NCI-H146 (cell line): ENCODE measurements at places on chromosomes 4 and X.

- no peak for DNase-seq
Observed at GRCh38 chrX:110614596-110614995, 181.0 kb downstream of the CHRDL1 start.

GRCh38 chr4:8307121-8307520, 37.6 kb downstream of the HTRA3 start:
- DNase-seq: no peak

DNA sequence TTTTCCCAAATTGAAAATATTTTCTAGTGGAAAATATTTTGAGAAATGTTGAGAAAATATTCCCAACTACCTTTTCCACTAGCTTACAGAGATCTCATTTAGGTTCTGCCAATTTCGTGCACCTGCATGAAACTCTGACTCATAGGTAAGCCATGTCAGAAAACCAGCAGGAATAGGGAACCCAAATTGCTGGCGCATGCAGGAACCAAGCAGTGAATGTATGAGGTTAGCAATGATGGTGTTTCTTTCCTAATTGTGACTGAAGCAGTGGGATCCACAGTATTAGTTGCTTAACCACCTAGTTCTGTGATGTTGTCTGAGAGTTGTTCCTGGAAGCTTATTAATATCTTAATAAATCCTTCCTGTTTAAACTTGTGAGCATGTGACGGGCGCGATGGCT, 381.0 kb upstream of the TRAM1L1 start:
- DNase-seq: no peak

DNA sequence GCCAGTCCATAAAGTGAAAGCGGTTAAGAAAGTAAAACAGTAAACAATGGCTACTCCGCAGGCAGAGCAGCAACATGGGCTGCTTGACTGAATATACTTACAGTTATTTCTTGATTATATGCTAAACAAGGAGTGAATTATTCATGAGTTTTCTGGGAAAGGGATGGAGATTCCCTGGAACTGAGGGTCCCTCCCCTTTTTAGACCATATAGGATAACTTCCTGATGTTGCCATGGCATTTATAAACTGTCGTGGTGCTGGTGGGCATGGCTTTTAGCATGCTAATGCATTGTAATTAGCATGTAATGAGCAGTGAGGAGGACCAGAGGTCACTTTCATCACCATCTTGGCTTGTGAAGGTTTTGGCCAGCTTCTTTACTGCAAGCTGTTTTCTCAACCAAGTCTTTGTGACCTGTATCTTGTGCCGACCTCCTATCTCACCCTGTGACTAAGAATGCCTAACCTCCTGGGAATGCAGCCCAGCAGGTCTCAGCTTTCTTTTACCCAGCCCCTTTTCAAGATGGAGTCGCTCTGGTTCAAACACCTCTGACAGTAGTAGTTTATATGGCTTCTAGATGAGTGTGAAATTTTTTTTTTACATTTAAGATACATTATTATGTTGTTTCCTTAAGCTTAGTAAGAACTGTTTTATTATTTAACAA, 514.8 kb upstream of the TENM3 start:
- no peak for DNase-seq

DNA sequence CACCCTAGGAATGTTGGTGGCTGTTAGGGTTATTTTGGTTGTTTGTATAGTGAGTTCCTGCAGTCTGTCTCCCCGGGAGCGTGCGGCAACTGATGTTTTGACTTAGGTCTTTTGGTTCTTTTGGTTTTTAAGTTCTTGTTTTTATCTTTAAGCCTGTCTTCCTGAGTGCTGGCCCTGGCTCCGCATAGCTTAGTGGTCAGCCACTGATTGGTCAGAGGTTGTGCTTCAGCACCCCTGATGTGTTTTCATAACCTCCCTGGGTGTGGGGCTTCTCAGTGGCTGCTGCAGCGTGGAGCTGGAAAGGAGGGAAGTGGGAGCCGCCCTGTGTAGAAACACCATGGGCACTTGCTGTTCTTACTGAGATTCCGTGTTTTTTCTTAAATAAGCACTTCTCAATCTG, 5.1 kb downstream of the PIGG start:
- DNase-seq: no peak

GRCh38 chr4:113339430-113339813, 290.0 kb downstream of the ANK2 start:
- no peak for DNase-seq

DNA sequence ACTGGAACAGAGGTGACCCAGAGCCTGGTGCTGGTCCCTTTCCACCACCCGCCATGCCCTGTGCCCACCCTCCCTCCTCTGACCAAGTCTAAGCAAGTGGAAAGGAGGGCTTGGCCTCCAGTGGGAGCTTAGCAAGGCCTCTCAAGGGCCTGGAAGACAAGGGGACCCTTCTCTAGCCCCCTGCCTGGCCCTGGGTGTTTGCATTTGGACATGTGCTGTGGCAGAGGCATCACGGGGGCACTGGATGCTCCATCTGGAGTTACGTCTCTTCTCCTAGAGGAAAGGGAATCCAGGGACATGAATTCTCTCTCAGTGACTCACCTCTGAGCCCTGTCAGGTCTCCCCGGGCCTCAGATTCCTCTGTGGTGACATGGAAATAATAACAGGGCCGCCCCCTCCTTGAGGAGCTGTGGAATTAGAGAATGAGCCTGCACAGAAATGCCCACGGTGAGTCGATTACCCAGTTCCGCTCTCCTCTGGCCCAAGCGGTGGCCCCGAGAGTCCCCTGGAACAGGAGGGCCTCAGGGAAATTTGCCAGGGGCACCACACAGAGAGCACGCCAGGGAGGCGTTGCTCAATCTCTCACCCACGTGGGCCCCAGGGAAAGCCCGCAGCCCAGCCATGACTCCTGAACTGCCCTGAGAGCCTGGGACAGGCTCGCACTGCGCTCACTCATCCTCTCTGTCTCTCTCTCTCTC, 189.6 kb downstream of the BCOR start:
- DNase-seq: no peak

DNA sequence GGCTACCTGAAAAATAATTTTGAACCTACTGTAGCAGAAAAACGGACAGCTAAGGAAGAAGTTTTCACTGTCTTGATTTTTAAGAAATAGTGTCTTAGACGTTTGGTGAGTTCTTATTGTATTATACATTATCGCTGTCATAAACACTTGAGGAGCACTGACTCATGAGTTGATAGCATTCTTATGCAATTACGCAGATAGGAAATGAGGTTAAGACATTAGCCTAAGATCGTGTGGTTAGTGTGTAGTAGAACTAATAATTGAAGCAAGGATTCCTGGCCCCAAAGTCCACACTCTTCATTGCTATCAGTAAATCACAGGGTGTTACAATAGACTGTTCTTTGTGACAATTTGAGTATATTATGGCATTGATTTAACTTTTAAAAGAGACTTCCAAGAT, 238.1 kb downstream of the ARAP2 start:
- DNase-seq: no peak

DNA sequence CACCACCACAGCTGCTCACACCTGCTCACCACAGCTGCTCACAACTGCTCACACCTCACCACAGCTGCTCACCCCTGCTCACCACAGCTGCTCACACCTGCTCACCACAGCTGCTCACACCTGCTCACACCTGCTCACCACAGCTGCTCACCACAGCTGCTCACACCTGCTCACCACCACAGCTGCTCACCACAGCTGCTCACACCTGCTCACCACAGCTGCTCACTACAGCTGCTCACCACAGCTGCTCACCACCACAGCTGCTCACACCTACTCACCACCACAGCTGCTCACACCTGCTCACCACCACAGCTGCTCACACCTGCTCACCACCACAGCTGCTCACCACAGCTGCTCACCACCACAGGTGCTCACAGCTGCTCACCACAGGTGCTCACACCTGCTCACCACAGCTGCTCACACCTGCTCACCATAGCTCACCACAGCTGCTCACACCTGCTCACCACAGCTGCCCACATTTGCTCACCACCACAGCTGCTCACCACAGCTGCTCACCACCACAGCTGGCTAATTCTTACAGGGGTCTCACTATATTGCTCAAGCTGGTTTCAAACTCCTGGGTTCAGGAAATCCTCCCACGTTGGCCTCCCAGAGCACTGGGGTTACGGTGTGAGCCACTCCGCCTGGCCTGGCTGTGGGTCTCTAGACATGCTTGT, 30.4 kb upstream of the CPLX1 start:
- DNase-seq: no peak
